Hepatic stellate cell (primary cell): ENCODE measurements at places on chromosomes 3 and 15.

- DNase-seq = no peak
These were observed 36.5 kb downstream of the ATR start for GRCh38 chr3:142542054-142542453.

DNA sequence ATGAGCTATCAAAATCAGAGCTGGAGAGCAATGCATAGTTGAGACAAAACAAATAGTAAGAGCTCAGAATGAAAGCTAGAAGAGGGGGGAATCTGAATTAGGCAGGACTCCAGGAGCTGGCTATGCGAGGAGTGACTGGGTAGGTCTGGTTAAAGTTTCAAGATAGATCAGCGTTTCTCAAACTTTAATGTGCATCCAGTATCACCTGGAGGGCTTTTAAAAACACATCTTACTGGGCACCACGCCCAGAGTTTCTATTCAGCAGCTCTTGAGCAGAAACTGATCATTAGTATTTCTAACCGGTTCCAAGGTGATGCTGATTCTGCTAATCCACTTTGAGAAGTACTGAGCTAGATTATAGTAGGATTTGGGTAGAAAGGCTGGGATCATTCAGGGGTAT, 96.2 kb upstream of the ACP3 start:
- DNase-seq = no peak

- no peak for DNase-seq
These were observed 91.9 kb upstream of the VGLL4 start for GRCh38 chr3:11735638-11736037.

DNA sequence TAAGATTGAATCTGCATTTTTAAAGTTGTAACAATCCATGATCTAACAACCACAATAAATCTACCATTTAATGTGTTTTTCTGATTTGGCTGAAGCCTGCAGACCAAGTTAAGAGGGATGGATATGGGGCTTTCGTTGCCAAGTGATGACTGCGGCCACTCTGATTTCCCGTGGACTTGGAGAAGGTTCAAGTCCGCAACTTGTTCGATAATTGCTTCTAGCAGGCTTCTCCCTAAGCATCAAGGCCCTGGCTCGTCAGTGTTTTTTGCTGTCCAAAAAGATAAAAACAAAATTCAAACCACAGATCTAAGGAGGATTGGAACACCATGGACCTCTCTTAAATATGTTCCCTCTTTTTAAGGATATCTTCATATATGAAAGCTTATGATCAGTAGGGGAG, 256.6 kb downstream of the CNTN3 start:
- no peak for DNase-seq

DNA sequence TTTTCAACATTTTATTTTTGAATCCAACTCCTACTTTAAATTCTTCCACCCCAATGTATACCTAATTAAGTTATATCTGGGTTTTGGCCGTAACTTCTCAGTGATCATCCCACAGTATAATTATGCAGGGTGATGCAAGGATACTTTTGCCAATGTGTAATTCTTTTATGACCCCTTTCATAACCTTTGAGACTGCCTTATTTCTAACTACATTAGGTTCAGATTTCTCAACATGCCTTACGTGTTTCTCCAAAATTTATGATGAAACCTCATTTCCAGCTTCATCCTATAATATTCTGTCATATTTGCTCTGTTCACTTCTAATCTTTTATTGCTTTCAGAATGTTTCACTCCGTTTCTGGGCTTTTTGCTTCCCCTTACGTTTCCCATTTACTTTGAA, 1229.6 kb upstream of the ALCAM start:
- no peak for DNase-seq

DNA sequence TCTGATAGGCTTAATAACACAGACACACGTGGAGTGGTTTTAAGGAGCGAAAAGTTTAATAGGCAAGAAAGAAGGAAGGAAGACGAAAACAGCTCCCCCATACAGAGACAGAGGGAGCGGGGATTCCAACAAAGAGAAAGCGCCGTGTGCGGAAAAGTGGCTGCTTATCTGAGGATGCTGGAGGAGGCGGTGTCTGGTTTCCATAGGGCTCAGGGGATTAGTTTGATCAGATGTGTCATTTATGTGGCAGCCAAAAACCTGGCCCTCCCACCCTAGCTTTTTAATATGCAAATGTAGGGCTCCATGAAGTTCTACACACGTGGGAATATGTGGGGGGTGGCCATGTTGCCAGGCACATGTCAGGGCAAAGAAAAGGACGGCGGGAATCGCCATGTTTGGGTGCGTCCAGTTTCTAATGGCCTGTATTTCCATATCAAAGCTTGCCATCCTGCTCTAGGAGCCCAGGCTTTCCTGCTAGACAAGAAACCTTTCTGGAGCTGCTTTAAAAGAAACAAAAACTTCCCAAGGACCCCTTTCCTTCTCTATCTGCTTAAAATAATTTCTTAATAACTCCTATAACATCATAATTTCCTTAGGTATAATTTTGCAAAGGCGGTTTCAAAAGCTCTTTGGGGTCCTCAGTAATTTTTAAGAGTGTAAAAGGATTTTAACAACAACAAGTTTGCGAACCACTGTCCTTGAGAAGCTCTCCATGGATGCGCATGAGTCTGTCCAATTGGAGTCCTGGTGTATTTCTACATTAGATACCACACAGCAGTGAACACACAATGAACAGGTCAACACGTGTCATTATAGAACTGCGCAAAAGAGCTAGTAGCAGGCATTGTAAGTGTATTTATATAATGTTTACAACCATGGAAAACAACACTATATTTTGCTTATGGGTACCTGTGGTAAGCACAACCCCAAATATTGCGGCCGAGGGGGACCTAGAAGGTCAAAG, 622 bp upstream of the ZNF589 start:
- no peak for DNase-seq
